ENCODE measurements at places on chromosomes 11 and 22.

GRCh38 chr22:41096391-41096790 lies 4.0 kb downstream of the EP300 start:
- DNase-seq: no peak

- DNase-seq: no peak
Measured at GRCh38 chr22:39183991-39184585, 31.6 kb upstream of the CBX7 start.

- DNase-seq: no peak
Measured at GRCh38 chr11:34344410-34344767, 13.4 kb downstream of the ABTB2 start.

DNA sequence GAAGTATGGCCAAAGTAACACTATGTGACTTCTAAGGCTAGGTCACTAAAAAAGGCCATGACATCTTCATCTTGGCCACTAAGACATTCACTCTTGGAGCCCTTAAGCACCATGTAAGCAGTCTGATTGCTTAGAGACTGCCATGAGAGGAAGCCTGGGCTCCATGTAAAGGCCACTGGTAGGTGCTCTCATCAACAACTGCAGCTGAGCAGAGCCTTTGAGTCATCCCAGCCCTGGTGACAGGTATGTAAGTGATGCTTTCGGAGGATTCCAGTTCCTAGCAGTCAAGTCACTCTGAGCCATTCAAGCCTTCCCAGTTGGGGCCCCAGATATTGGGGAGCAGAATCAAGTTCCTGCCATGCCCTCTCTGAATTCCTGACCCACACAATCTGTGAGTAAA lies 26.2 kb downstream of the GAB2 start:
- DNase-seq: no peak

DNA sequence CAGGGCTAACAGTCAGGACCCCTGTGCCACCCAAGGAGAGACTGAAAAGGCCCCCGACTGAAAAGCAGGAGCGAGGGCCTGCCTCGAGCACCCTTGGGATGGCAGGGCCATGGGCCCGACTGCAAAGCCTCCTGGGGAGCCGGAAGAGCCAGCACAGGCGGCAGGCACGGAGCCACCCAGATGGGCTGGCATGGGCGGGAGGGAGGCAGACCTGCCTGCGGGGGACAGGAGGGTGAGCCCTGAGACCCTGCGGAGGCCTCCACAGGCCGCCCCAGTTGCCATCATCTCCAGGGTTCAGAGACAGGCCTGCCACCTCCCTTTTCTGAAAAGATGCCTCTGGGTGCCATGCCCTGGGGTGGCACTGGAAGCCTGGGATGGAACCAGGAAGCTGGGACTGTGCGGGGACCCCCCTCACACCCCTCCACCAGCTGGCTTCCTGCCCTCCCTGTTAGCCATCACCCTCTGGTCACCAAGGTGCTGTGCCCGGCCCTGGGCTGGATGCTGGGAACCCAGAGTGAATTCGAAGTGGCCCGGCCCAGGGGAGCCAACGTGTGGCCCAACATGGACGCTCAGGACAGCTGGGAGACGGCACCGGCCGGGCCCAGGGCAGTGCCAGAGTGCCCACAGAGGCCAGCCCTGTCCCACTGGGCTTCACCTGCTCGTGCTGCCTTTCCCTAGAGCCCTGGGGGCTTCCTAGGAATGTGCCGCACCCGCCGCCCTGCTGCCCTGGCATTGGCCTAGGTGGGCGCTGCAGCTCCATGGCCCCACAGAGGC lies 13.8 kb downstream of the TSPAN32 start:
- no peak for DNase-seq

GRCh38 chr11:64570341-64570740 lies 20.7 kb upstream of the SLC22A12 start:
- DNase-seq: no peak

DNA sequence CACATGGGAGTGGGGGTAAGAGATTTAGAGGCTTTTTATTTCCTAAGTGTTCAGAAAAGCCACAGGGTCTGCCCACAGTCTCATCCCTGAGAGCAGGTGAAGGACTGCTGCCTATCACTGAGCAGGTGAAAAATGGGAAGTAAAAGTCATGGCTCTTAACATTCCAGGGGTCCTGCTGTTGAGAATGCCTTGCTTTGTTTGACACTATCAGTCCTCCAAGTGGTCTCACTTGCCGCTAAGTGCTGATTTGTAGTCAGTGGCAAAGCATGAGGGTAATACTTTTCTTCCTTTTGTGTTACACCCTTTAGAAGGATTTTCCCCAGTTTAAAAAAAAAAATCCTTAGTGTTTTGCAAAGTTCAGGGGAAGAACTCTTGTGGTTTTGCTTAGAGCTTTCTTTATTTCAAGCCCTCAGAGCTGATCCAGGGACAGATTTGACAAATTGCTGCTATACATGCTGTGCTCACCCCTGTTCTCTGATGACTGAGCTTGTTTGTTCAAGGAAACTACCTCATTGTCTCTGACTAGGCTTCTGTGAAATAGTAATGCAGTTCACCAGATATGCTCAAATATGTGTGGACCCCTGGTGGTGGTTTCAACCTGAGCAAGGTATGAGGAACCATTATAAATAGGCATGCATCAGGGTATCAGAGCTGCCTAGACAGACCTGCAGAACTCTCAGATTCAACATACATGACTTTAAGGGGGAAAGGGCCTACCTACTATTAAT lies 141.0 kb downstream of the ARHGAP42 start:
- DNase-seq: no peak

DNA sequence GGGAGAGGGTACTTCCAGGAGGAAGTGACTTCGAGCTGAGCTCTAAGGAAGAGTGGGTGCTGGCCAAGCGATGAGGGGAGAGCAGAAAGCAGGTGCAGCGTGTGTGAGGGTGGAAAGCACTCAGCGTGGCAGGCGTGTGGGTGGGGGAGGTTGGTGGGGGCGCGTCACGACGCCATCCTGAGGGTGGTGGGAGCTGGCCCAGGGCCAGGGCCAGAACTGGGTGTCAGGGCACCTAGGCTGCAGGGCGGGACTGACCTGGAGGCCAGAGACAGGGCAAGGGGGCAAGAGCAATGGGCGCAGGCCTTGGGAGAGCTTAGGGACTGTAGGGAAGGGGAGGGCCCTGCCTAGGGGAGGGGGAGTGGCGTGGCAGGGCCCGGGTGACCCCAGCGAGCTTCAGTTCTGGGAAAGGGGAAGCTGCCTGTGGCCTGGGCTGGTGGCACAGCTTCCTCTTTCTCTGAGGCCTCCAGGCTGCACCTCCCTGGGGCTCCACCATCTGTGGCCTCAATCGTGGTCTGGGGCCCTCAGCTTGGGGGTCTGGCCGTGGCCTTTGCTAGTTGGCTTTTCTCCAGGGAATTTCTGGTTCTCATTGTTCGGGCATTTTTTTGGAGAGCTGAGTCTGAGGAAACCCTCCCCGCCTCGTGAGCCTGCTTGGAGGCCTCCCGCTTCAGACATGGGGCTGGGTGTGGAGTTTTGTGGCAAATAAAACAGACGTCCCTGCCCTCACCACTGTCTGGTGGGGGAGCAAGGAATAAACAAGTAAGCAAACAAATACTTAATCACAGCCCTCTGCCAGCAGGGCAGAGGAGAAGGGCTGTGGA lies 8.9 kb downstream of the RELT start:
- no peak for DNase-seq

GRCh38 chr11:113184498-113184897 lies 129.9 kb upstream of the TTC12 start:
- DNase-seq: no peak

DNA sequence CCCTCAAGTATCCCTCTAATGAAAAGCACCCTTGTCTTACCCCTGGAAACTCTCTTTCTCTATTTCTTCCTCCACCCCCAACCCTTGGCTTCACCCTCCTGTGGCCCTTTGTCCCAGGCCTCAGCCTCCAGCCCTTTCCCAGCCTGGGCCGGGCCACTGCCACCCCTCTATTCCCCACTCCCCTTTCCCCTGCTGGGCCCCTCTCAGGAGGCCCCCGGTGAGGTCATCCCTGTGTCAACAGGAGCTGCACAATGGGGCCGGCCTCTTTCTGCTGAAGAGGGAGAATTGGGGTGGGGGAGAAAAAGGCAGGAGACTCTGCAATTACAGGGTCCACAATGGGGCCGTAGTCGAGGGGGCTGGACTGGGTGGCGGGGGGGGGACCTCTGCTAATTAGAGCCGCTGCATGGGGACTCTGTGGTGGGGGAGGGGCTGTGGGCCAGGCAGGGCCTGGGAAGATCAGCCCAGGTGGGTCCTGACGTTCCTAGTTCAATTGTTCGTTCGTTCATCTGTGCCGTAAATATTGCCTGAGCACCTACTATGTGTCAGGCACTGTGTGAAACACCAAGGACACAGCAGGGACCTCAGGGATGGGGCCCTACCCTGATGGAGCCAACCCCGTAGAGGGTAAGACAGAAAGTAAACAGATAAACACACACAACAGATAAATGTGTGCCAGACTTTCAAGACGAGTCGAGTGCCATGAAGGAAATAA lies 18.5 kb upstream of the MPPED1 start:
- DNase-seq: no peak

- no peak for DNase-seq
Measured at GRCh38 chr11:42170601-42171000, 711.1 kb upstream of the LRRC4C start.

DNA sequence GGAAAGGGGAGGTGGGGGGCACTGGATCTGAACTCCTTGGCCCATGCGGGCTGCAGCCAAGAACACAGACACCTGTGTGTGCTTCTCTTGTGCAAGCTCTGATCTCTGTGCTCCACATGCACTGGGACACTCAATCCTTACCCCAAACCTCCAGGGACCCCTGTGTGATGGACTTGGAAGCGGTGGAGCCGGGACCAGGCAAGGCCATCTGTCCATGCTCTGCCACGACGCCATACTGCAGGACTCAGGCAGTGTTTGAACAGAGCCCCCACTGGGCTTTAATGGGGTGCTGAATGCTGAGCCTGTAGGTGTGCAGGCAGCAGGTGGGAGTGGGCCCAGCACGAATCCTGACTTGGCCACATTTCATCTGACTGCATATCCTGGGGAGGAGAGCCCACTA lies 23.4 kb downstream of the PPM1F start:
- no peak for DNase-seq

- DNase-seq: no peak
Measured at GRCh38 chr22:49255741-49256318, 571.8 kb downstream of the BRD1 start.

DNA sequence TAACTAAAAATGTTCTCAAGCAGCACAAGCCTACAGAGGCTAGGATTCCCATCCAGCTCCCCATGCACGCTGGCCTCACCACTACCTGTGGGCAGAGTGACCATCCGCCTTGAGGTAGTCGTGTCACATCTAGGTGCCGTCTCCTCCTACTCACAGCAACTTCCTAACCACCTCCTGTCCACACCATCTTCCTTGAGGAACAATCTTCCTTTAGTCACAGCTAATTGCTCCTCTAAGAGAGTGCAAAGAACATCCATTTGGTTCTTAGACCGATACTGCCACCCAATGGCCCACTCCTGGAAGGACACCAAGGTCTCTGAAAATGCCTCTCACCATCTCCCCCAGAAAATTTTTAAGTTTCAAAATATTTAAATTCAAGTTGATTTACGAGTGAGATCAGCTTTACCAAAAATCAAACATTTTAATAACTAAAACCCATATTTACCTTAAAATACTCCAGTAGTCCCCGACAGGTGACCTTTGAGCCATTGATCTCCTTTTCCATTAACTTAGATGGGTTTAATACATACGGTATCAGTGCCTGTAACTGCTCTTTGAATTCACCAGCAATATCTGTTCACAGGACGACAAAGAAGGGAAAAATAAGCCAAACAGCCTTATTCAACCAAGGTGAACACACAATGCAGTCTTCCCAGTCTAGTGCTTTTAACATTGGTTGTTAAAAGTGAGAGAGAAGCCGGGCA lies 21.7 kb upstream of the PLAAT3 start:
- DNase-seq: peak; percentile 14

- DNase-seq: no peak
Measured at GRCh38 chr11:74316772-74317505, 5.5 kb upstream of the P4HA3 start.

DNA sequence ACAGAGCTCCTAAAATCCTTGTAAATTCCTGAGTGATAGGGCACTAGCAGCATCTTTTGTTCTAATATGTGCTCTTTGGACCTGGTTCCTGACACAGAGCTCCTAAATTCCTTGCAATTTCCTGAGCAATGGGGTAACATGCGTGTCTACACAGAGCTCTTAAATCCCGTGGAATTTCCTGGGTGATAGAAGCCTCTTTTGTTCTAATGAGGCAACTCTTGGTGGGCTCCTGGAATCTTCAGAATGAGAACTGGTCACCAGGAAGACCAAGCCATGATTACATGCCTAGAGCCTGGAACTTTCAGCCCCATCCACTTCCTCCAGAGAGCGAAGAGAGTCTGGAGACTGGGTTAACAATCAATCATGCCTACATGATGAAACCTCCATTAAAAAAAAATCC lies 19.0 kb downstream of the RSF1 start:
- no peak for DNase-seq

DNA sequence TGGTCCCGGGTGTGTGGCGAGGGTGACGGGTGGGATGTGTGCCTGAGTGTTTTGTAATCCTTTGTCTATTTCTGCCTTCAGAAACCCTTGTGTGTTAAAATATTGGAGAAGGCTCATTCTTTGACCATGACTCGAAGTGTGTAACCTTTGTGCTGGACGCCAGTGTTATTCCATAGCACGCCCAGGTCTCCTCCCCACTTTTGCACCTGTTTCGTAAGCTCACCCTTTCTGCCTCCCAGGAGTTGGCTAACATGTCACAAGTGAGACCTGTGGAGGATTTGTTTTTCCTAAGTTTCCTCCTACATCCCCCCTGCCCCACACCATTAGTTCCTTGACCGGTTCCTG lies 382 bp downstream of the C11orf54 start:
- no peak for DNase-seq

- no peak for DNase-seq
Measured at GRCh38 chr11:94011478-94011877, 9.7 kb upstream of the HEPHL1 start.

- no peak for DNase-seq
Measured at GRCh38 chr11:119976805-119977560, 160.9 kb downstream of the TRIM29 start.

DNA sequence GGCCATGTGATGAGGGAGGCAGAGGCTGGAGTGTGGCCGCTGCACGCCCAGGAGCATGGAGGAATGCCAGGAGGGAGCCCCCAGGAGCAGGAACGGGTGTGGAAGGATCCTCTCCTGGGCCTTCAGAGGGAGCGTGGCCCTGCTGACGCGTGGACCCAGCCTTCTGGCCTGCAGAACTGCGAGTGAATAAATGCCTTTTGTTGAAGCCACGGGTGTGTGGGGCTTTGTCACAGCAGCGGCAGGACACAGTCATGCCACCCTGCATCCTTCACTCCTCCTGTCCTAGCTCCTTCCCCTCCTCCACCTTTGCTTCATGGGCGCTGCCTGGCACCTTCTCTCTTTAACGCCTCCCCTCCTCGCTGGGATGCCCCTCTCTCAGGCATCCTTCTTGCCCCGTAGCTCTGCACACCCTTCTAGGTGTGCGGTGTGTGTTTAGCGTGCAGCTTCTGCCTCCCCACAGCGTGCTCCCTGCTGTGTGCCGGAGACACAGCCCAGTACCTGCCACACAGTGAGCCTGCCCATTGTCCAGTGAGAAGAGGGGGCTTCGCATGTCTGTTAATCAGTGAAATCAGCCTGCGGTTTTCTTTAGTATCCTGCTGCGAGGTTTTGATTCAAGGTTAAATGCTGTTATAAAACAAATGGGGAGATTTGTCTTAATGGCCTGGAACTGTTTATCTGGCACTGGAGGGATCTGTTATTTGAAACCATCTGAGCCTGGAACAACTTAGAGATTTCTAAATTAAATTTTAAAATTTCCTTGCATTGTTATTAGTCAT lies 459.6 kb downstream of the TBC1D22A start:
- no peak for DNase-seq

All from activated CD4-positive, CD25-positive, alpha-beta regulatory T cell (primary cell).